ENCODE measurements at places on chromosomes 3 and 15.

GRCh38 chr15:39657181-39657580, 76.3 kb downstream of the THBS1 start:
- no peak for DNase-seq

- DNase-seq = no peak
Observed at GRCh38 chr3:86973440-86973839, 17.5 kb downstream of the VGLL3 start.

DNA sequence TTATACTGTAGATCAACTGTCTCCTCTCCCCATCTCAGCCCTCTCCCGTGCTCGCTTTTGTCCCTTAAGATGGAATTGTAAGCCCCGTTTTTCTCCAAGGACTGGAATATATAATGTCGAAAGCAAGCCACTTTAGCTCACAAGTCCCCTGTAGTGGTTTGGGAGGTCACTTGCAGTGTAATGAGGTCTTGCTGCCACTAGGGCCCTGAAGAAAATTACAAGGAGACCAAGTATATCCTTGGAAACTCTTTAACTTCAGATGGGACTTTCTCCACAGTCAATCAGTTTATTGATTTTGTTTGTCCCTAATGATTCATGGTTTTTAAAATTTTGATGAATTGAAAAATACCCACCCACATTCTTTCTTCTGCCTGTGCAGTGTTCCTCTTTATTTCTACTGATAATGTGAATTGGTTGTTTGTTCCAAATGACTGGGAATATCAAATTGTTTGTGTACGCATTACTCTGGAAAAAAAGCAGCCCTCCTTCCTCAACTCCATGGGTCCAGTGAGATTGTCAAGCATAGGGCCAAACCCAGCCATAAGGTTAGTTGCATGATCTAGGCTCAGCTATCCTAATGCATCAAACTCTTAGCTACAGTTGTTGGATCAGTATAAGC, 294.8 kb downstream of the MCTP2 start:
- no peak for DNase-seq

DNA sequence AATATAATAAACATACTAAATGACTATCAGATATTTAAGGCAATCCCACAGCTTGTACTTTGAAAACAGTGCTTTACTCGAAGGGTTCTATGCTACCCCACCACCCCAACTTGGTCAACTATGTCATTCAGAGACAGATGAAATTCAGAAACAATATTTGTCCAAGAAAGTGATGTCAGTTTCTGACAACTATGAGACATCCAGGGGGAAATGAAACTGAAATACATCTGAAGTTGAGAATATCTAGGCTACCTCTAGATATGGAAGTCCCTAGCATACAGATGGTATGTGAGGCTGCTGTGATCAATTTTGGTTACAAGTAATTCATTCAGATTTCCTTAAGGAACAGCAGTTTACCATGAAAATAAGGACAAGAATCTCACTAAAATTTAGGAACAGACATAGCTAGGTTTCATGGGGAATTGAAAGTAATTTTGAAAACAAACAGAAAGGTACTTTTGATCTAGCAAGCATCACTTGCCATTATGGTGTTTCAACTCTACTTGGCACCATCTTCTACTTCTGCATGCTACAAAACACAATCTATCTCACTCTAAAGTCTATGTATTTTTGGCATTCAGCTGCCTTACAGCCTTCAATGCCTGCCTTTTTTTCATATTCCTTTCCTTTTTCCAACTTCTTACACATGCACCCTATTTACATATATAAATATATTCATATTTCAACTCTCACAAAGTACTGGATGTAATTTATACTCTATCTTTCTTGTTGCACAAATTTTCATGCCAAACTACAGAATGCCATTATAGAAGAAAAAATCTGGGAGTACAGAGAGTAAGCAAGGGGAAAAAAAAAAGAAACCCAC, 21.7 kb downstream of the ATG3 start:
- DNase-seq = no peak

- DNase-seq = no peak
Observed at GRCh38 chr15:32682569-32682968, 35.2 kb upstream of the GREM1 start.

- no peak for DNase-seq
Observed at GRCh38 chr3:65899226-65899625, 139.5 kb downstream of the MAGI1 start.

GRCh38 chr3:123159926-123160635, 41.7 kb upstream of the SEC22A start:
- no peak for DNase-seq

DNA sequence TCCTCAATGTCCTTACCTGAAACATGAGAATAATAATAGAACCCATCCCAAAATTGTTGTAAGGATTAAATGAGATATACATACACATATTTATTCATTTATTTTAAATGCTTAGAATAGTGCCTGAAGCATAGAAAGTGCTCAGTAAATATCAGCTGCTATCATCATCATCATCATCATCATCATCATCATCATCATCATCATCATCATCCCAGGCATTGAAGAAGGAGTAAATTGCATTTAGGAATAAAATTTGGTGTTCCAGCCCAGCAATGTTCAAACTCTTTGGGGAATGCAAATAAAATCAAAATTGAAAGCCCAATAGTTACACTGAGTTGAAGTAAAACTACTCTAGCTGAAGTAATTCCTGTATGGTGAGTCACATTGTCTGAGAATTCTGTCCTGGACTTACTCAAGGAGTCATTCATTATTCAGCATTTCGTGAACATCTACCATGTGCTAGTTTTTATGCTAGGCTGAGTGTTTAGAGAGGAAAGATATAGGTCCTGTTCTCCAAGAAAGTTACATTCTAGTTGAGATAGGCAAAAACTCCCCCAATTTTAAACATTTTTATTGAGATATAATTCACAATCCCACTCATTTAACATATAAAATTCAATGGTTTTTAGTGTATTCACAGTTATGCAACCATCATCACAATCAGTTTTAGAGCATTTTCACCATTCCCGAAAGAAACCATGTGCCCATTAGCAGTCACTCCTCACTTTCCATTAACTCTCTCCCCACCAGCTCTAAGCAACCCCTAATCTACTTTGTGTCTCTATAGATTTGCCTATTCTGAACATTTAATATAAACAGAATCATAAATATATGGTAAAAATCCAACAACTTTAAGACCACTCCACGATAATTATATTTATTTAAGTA, 107.2 kb downstream of the FRMD5 start:
- DNase-seq = no peak

- DNase-seq = no peak
Observed at GRCh38 chr3:173257797-173258196, 116.8 kb upstream of the SPATA16 start.

DNA sequence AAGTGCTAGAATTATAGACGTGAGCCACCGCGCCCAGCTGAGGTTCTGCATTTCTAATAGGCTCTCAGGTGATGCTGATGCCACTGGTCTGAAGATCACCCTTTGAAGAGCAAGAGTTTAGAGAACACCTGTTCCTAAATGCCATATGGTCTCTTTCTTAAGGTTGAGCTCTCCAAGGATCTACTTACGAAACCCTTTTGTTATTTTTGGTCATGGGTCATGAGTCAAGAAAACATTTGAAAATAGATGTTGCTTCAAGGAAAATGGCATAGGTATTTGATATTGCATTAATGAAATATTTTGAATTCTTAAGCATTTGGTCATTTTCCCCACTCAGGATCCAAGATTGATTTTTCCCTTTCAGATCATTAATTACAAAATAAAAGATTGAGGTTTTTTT, 74.7 kb upstream of the SOX2 start:
- no peak for DNase-seq

GRCh38 chr3:188706176-188706575, 465.6 kb upstream of the TPRG1 start:
- no peak for DNase-seq

Measured in stimulated activated CD8-positive, alpha-beta memory T cell treated with anti-CD3 and anti-CD28 coated beads, Interleukin-7, amount 100 ng/mL, for 24 hours (primary cell).